ENCODE measurements at places on chromosomes 5 and 9.

GRCh38 chr5:97141031-97141430 is 1.4 kb downstream of the LIX1 start:
- no peak for DNase-seq

- DNase-seq = no peak
Measured at GRCh38 chr5:56480705-56481427, 247.7 kb upstream of the ANKRD55 start.

DNA sequence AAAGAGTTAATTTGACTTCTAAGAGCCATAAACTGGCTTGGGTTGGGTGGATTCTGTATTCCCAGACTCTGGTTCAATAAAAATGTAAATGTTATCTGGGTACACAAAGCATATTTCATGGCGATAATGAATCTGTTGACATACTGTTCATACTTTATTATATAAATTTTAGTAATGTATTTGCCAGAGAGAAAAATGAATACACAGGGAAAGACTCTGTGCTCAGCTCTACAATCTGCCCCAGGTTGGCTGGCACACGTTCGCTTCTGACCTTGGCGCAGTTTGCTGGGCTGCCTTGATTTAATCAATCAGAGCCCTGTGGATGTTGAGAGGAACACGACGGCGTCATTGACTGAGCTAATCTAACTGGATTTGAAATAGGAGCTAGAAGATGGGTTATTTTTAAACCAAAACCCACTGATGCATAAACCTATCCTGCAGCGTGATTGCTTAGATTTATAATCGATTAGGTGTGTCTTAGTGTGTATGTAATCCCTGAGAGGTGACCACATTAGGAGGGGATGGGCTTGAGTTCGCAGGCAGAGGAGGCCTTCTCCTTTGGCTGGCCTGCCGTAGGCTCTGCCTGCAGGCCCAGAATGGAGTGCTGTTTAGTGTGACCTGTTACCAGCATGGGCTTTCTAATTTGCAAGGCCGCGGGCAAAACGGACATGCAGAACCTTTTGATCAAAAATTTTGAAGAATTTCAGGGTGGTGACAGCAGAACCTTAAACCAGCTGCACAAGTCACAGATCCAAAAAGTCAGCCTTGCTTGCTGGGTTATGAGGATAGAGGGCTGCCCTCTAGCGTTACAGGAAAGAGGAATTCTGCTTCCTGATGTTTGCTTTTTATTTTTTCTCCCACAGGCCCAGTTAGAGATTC is 3.9 kb upstream of the ADCY2 start:
- no peak for DNase-seq

DNA sequence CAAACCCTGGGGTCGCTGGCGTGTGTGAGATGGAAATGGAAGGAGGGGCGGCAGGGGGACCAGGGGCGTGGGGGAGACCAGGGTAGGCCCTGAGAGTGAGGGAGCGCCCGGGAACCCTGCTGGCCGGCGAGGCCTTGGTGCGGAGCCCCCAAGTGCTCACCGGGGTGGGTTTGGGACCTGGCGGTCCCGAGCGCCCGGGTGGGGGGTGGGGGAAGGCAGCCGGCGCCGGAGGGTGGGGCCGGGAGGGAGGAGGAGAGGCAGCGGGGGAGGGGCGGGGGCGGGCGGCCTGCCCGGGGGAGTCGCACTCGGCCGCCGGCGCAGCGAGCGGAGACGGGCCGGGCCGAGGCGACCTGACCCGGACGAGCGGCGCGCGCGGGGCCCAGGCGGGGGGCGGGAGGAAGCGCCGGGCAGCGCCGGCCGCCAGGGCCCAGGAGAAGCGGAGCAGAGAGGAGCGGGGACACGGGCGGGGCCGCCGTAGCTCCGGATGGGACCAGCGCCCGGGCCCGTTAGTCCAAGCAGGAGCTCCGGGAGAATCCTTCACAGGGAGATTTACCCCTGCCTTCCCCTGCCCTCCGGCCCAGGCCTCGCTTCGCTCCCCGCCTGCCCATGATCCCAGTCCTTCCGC is at the start of gene NPR2:
TSS of gene NPR2 (plus strand) at position 295 of the 625 bp plus-strand sequence. CDS start 818 bp downstream, outside the sequence.
- DNase-seq = no peak

GRCh38 chr5:109394806-109395205 is 15.0 kb downstream of the PJA2 start:
- DNase-seq = no peak
